ENCODE measurements at places on chromosomes 11 and 22. TPM values are rescaled to one million over a fixed set of nuclear protein-coding genes. Genes with fewer than 3 reads are reported as not detected.

Gene PGA3
- not detected for total RNA-seq

DNA sequence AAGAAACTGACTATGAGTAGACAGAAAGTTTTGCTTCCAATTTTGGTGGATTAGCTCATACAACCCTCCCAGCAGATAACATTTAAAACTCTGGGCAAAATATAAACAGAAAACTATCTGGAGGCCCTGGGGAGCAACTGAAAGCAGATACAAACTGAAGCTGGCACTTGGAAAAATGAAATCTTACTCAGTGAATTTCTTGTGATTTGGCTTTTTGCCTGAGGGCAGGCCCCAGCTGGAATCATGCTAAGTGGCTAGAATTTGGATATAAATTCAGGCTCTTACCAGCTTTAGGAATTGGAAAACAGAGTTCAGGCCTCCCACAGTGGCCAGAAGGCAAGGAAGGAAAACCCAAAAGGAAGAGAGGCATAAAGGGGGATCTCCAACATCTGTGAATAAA is 85.8 kb downstream of the EFCAB6 start:
- no peaks in the 10 kb centered on the region for H3K4me1 ChIP-seq
- H3K36me3 ChIP-seq: peaks cover 7% of the 10 kb centered on the region
- H3K27me3 ChIP-seq: peaks cover 3% of the 10 kb centered on the region
- DNase-seq: no peak
- H3K27ac ChIP-seq: no peak overlapping the region

GRCh38 chr11:8765294-8765693 is 82.7 kb downstream of the RPL27A start:
- H3K36me3 ChIP-seq: peaks cover 3% of the 10 kb centered on the region
- peaks cover 21% of the 10 kb centered on the region for H3K4me1 ChIP-seq
- H3K4me3 ChIP-seq: no peak overlapping the region
- DNase-seq: no peak

GRCh38 chr11:88508418-88508758 is 170.9 kb upstream of the CTSC start:
- peaks cover 1% of the 10 kb centered on the region for H3K4me1 ChIP-seq
- no peak for DNase-seq
- no peaks in the 10 kb centered on the region for H3K36me3 ChIP-seq
- H3K4me3 ChIP-seq: peak overlapping the region; percentile 70
- peak overlapping the region; percentile 73 for H3K27ac ChIP-seq
- H3K27me3 ChIP-seq: peaks cover 68% of the 10 kb centered on the region

GRCh38 chr11:31110830-31111229 is 258.7 kb downstream of the DCDC1 start:
- H3K27ac ChIP-seq: no peak overlapping the region
- H3K27me3 ChIP-seq: peaks cover 3% of the 10 kb centered on the region

Gene DTX4
- total RNA-seq: 54.5 TPM

GRCh38 chr11:119423509-119424254 is 710 bp upstream of the THY1 start:
- no peak for DNase-seq
- peaks cover 67% of the 10 kb centered on the region for H3K27me3 ChIP-seq
- peak overlapping the region; percentile 35 for H3K4me3 ChIP-seq
- H3K27ac ChIP-seq: no peak overlapping the region
- no peaks in the 10 kb centered on the region for H3K36me3 ChIP-seq

Gene GRM5
- total RNA-seq: 0.26 TPM

GRCh38 chr22:41459431-41459830 is 9.1 kb downstream of the PHF5A start:
- no peak overlapping the region for H3K27ac ChIP-seq
- no peak for DNase-seq
- H3K27me3 ChIP-seq: no peaks in the 10 kb centered on the region
- H3K4me3 ChIP-seq: no peak overlapping the region
- H3K36me3 ChIP-seq: peaks cover 18% of the 10 kb centered on the region

Gene HTR3A
- total RNA-seq: not detected

Gene RIN1
- total RNA-seq: 1.5 TPM

DNA sequence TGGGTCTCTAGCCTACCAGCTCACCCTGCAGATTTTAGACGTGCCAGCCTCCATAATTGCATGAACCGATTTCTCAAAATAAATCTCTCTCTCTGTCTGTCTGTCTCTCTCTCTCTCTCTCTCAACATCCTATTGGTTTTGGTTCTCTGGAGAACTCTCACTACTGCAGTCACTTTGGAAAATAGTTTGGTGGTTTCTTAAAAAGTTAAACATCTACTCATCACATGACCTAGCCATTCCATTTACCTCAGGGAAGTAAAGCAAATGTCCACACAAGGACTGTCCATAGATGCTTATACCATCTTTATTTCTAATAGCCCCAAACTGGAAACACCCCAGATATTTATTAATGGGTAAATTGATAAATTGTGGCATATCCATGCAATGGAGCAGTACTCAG is 119.5 kb downstream of the SNX19 start:
- H3K36me3 ChIP-seq: no peaks in the 10 kb centered on the region
- no peak for DNase-seq
- H3K4me1 ChIP-seq: peaks cover 14% of the 10 kb centered on the region
- H3K27ac ChIP-seq: no peak overlapping the region
- no peaks in the 10 kb centered on the region for H3K27me3 ChIP-seq

- H3K4me1 ChIP-seq: peaks cover 8% of the 10 kb centered on the region
- H3K27me3 ChIP-seq: peaks cover 15% of the 10 kb centered on the region
- no peak for DNase-seq
- peaks cover 7% of the 10 kb centered on the region for H3K36me3 ChIP-seq
- no peak overlapping the region for H3K27ac ChIP-seq
These were observed 1.6 kb upstream of the SWAP70 start for GRCh38 chr11:9662273-9662672.

Gene CCND1
- 409 TPM for total RNA-seq

DNA sequence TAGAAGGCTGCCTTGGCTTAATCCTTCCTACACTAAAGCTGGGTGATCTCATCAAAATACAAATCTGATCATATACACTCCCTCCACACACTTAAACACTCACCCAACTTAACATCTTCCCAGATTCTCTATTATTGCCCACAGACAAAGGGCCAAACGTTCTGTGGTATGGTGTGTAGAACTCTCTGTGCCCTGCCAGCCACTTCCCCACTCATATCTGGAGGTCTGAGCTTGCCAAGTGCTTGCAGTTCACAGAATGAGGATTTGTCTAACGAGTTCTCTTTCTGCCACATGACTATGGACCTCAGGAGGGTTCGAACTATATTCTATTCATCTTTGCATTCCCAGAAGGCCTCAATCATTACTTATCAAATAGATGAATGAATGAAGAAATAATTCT is 77.6 kb downstream of the MPPED2 start:
- H3K27me3 ChIP-seq: no peaks in the 10 kb centered on the region
- no peak overlapping the region for H3K27ac ChIP-seq
- no peaks in the 10 kb centered on the region for H3K36me3 ChIP-seq
- H3K4me3 ChIP-seq: no peak overlapping the region

DNA sequence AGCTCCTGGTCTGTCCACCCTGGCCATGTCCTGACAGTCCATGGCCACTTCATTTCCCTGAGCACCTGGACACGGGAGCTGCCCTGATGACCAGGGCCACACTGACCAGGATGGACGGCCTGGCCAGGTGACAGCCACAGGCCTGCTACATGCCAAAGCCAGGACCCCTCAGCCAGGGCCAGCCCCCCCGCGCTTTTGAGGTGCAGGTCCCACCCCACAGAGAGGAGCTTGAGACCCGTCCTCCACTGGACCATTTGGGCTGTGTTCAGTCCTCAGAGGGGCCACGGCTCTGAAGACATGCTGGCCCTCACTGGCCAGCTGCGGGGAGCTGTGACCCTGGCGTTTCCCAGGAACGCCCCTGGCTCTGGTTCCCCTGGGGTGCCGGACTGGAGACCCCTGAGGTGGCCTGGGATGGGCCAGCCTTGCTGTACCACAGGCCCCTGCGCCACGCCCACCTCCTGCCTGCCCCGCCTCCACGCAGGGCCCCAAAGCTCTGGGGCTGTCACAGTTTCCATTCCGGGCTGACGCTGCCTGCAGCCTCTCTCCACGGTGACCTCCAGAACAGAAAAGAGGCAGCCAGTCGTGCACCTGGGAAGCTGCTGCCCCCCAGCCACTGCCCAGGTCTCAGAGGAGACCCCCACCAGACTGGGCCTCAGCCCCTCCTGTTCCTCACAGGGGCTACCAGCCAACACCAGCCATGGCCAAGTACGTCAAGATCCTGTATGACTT is 18.2 kb downstream of the EPS8L2 start:
- H3K4me3 ChIP-seq: no peak overlapping the region
- H3K4me1 ChIP-seq: peaks cover 1% of the 10 kb centered on the region
- H3K27me3 ChIP-seq: peaks cover 10% of the 10 kb centered on the region
- no peak for DNase-seq
- peaks cover 5% of the 10 kb centered on the region for H3K36me3 ChIP-seq

Gene RIC3
- total RNA-seq: 23.4 TPM

DNA sequence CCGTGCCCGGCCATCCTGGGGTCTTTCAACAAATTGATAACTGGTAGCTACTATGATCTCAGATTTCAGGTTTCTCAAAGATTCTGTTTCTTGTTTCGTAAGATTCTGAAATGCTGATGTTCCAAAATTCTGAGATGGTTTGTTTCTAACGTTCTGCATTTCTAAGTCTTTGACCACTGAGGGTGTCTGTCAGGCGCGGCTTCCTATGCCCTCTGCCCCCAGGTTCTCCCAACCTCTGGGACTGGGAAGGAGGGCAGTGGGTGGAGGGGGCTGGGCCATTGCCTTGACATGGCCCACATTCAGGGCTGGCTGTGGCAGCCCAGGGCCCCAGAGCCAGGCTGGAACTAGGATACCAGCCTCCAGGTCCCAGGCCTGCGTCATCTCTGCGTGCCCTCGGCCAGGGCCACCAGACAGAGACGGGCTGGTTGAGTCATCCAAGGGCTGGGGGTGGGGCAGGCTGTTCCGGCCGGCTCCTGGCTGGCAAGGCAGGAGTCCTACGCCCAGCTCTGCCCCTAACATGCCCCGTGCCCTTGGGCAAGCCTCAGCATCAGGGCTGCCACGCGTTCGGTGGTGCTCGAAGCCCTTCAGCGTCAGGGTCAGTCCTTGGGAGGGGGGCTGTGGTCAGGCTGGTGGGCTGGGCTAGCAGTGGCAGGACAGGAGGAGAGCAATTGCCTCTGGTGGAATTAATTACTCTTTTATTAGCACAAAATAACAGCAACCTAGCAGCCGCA is 5.2 kb downstream of the TMEM134 start:
- DNase-seq: no peak
- H3K27ac ChIP-seq: peak overlapping the region; percentile 95
- peaks cover 12% of the 10 kb centered on the region for H3K4me1 ChIP-seq
- no peaks in the 10 kb centered on the region for H3K27me3 ChIP-seq

DNA sequence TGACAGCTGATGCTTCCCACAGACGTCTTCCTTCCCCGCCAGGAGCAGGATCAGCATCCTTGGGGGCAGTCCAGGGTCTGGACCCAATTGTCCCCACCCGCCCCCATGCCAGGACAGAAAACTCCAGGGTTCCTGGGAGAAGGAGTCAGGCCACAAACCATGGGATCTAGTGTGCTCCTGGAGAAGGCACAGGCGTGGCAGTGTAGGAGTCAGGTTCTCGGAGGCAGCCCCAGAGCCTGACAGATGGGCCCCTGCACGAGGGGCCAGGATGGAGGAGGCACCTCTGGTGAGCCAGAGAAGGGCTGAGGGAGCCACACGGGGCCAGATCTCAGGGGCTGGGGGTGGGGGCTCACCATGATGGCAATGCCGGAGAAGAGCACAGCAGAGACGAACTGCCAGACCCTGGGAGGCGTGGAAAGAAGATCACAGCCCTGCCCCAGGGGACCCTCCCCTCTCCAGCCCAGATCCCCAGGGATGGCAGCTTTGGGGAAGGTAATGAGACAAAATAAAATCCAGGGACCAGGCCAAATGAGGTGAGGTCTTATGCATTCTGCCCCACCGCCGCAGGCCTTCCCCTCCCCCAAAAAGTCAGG is 13.6 kb downstream of the TP53I11 start:
- no peak for DNase-seq
- no peaks in the 10 kb centered on the region for H3K27me3 ChIP-seq
- no peak overlapping the region for H3K27ac ChIP-seq
- peaks cover 9% of the 10 kb centered on the region for H3K36me3 ChIP-seq
- no peak overlapping the region for H3K4me3 ChIP-seq
- no peaks in the 10 kb centered on the region for H3K4me1 ChIP-seq

DNA sequence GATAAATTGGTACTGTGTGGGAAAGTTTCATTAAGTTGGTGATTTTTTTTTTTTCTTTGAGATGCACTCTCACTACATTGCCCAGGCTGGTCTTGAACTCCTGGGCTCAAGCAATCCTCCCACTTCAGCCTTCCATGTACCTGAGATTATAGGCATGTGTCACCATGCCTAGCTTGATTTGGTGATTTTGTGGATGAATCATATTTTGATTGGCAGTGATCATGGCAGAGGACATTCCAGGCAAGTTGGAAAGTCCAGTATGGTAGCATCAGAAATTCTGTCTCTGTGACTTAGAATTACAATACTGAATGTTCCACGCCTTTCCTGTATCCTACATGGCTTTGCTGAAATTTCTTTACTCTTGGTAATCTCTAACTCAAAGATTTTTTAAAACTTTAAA is 49.4 kb downstream of the HORMAD2 start:
- no peak overlapping the region for H3K27ac ChIP-seq
- no peak overlapping the region for H3K4me3 ChIP-seq
- H3K4me1 ChIP-seq: no peaks in the 10 kb centered on the region

- DNase-seq: no peak
- peaks cover 14% of the 10 kb centered on the region for H3K4me1 ChIP-seq
- peaks cover under 1% of the 10 kb centered on the region for H3K36me3 ChIP-seq
- H3K4me3 ChIP-seq: no peak overlapping the region
- peak overlapping the region; percentile 15 for H3K27ac ChIP-seq
- H3K27me3 ChIP-seq: no peaks in the 10 kb centered on the region
These were observed 66.8 kb downstream of the CSTPP1 start for GRCh38 chr11:47003180-47003877.

DNA sequence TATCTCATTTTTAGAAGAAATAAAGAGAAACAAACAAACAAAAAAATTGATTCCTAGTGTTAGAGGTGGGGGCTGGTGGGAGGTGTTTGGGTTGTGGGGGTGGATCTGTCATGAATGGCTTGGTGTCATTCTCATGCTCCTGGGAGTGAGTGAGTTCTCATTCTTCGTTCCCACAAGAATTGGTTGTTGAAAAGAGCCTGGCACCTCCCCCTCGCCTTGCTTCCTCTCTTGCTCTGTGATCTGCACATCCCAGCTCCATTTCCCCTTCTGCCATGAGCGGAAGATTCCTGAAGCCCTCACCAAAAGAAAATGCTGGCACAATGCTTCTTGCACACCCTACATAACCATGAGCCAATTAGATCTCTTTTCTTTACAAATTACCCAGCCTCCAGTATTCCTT is 277.8 kb downstream of the ST3GAL4 start:
- no peak for DNase-seq
- H3K4me1 ChIP-seq: no peaks in the 10 kb centered on the region
- H3K4me3 ChIP-seq: no peak overlapping the region
- no peaks in the 10 kb centered on the region for H3K36me3 ChIP-seq
- H3K27me3 ChIP-seq: peaks cover 74% of the 10 kb centered on the region
- H3K27ac ChIP-seq: no peak overlapping the region

Gene RFPL1
- total RNA-seq: not detected

Gene CXCR5
- total RNA-seq: not detected

DNA sequence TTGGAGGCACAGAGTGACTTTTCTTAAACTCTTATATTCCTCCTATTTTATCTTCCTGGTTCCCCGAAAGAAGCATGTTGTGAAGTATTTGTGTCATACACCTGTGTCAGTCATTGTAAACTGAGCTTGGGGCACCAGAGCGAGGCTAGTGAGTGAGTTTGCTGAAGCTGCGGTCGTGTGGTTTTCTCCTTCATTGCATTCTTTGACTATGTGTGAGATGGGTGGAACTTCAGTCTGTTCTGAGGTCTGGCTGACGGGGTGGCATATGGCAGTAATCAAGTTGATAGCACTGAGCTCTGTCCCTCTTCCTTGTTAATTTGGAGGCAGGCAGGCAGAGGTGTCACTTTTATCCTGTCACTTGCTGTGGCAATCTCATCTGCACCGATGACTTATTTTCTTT is 4.2 kb downstream of the VPS26B start:
- no peak for DNase-seq
- H3K36me3 ChIP-seq: no peaks in the 10 kb centered on the region

Gene AQP11
- 2.2 TPM for total RNA-seq
